NCI-H460 (cell line): ENCODE measurements at places on chromosomes 6 and 20. TPM values are rescaled to one million over a fixed set of nuclear protein-coding genes. Genes with fewer than 3 reads are reported as not detected.

C6orf52 gene
- total RNA-seq, result 0.81 and 1.3 TPM in 2 replicates

BPIFA1 gene
- not detected in 2 replicates for total RNA-seq

GRCh38 chr6:70289299-70289698 lies 13.6 kb downstream of the COL9A1 start:
- no peak for DNase-seq

- DNase-seq, result no peak
Observed at GRCh38 chr6:72850469-72850868, 228.6 kb downstream of the KCNQ5 start.

DNA sequence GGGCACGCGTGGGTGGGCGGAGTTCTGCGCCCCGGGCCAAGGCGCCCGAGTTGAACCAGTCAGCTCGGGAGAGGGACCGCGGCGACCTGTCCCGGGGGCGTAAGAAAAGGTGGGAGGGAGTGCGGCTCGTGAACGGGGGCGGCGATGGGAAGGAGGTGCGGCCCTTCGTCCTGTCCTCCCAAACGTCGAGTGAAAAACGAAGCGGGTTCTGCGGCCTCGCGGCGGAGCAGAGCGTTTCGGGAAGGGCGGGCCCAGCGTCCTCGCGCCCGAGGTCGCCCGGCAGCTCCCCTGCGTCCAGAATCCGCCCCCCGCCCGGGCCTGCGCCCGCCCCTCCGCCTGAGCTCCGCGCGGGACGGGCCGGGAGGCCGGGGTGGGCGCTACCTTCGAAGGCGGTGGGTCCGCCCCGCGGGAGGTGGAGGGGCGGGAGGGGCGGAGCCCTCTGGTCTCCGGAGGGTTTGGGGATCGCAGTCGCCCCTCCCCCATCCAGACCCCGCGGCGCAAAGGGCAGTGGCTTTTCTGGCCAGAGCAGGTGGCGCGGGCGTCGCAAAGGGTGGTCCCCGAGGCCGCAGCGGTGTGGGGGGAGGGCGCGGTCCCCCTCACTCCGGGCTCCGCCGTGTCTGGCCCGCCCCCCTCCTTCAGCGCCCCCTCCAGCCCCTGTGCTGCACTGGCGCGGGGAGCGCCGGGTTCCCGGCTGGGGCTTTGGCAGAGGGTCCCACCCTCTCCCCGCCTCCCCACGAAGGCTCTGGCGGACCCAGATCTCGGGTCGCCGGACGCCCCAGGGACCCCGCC lies 838 bp downstream of the STMN3 start:
- DNase-seq, result no peak

ZC2HC1B gene
- total RNA-seq, result not detected in 2 replicates

DNA sequence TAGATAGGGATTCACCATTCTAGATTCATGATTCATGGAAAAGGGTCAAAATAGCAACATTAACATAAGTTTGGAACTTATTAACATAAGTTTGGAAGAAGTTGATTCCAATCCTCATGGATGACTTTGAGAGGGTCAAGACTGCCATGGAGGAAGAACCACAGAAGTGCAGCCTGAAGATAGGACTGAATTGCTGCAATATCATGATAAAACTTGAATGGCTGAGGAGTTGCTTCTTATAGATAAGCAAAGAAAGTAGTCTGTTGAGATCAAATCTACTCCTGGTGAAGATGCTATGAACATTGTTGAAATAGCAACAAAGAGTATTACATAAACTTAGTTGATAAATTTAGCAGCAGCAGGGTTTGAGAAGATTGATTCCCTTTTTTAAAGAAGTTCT lies 62.2 kb downstream of the GMDS start:
- no peak for DNase-seq

GRCh38 chr6:68638230-68638900 lies 3.3 kb downstream of the ADGRB3 start:
- no peak for DNase-seq

DNA sequence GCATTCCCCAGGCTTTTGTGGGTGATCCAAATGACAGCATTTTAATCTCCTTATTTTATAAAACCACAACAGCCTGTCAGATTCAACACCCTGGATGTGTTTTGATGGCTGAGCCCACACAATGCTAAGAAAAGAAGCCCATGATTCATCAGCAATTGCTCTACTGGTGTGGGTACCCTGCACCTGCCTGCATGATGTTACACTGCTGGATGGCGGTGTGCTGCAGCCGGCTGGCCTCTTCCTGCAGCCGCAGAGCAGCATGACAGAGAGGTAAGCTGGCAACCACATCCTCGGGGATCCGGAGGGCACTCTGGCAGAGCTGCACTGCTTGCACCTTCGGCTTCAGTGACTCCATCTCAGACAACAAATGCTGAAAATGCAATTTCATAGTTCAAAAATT lies 327.5 kb downstream of the SYNE1 start:
- DNase-seq, result no peak

ADGRB3 gene
- 2.3 and 3.2 TPM in 2 replicates for total RNA-seq

GABRR2 gene
- not detected in 2 replicates for total RNA-seq

DNA sequence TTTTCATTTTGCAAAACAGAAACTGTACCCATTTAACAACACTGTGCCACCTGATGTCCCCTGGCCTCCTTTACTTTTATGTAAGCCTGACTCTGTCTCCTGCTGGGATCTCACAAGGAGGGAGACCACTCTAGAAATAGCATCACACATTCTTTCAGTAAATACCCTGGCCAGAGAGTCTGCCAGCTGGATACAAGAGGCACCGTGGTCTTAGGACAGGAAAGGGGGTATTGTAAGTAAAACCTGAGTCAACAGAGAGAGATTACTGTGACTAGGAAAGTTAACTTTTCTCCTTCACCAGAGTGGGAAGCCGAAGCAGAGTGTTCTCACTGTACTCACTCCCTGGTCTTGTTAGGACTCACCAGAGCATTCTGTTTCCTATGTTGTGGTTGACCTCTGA lies 27.8 kb downstream of the CMTR1 start:
- DNase-seq, result no peak

DNA sequence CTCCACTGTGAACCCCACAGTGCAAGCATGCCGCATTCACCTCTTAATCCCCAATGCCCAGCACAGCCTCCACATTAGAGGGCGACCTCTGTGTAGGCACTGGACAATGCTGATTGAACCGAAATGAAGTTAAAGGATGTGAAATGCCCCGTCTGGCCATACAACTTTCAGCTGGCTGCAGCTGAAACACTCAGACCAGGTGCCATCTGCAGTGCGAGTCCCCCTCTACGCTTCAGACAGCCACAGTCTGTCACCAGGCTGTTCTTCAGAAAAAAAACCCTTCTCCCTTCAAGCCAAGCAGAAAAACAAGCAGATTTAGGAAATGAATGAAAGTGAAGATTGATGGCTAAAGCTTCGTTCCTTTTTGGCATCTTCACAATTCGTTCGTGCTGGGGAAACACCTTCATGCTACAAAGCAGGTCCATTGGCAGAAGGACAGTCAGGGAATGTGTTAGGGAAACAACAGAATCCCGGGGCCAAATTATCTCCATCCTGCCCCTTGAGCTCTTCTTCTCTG lies 44.7 kb downstream of the TNFAIP3 start:
- no peak for DNase-seq

BMP7 gene
- 0.17 and 0.23 TPM in 2 replicates for total RNA-seq

GRCh38 chr20:58065508-58066361 lies 162.7 kb downstream of the ANKRD60 start:
- no peak for DNase-seq

TMEM30A gene
- total RNA-seq, result 43.6 and 50.9 TPM in 2 replicates

ELOVL4 gene
- total RNA-seq, result 16.9 and 17.6 TPM in 2 replicates

- no peak for DNase-seq
Observed at GRCh38 chr6:18280084-18280483, 15.8 kb upstream of the DEK start.

DNA sequence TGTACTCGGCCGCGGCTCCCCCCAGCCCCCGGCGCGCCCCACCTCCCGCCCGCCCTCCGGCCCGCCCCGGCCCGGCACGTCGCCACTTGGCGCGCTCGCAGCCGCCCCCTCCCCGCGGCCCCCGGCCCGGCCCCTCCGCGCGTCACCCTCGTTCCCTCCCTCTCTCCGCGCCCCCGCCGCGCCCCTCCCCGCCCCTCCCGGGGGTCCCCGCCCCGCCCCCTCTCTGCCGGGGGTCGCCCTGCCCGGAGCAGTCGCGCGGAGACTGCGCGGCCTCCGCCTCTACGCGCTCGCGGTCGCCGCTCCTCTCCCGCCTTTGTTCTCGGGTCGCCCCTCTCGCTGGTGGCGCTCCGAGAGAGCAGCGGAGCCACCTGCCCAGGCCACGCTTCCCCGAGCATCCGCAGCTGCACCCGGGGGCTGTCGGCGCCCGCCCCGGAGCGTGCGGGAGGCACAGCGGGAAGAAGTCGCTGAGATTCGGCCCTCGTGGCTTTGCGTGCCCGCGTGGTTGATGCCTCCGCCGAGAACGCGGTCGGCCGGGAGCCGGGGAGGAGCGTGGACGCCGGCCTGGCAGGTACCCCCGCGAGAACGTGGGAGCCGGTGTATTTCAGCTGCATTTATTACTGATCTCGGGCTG lies at the start of gene PHF10:
PHF10 (minus strand) TSS at position 7 of the 631 bp plus-strand sequence. CDS start 569 bp downstream, outside the sequence.
- DNase-seq, result peak; percentile 9

ZBTB46 gene
- 0.20 and 0.30 TPM in 2 replicates for total RNA-seq

- no peak for DNase-seq
Observed at GRCh38 chr6:145247692-145248419, 487.5 kb downstream of the EPM2A start.

CEP57L1 gene
- 23.7 and 29.8 TPM in 2 replicates for total RNA-seq

DNA sequence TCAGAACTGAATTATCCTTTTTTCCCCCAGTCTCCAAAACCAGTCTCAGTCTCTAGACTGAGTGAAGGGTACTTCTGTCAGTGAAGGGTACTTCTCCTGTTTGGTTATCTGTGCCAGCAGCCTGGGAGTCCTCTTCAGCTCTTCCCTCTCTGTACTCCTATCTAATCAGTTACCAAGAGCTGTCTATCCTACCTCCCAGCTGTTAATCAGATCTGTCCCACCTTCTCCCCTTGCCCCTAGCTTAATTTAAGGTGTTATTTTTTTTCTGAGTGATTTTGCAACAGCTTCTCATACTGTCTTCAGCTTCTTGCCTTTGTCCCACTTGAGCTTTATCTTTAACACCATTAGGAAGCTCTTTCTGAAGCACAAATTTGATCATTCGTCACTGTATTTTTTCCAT lies 491.9 kb upstream of the SOX4 start:
- no peak for DNase-seq

LHFPL5 gene
- not detected in 2 replicates for total RNA-seq

- no peak for DNase-seq
Observed at GRCh38 chr6:52519618-52520017, 57.2 kb downstream of the TRAM2 start.

DNA sequence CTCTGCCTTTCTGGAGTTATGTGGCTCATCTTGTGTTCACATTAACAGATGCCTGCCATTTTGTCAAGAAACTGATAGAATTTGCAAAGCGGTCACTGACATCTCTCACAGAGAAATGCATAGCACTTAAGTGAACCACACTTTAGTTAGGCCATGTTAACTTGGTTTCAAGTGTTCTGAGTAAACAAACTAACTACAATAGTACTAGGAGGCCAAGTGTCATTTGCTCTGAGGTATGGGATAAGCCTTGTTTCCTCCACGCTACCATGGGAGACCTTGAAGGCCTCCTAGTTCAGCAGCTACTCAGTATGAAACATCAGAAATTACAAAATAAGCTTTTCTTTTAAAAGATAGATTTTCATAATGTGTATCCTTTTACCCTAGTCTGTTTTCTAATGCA lies 143.5 kb upstream of the MARCKS start:
- DNase-seq, result peak; percentile 49

- no peak for DNase-seq
Observed at GRCh38 chr20:56343861-56344381, 14.9 kb upstream of the FAM210B start.
